ENCODE measurements at places on chromosomes 13 and 19.

DNA sequence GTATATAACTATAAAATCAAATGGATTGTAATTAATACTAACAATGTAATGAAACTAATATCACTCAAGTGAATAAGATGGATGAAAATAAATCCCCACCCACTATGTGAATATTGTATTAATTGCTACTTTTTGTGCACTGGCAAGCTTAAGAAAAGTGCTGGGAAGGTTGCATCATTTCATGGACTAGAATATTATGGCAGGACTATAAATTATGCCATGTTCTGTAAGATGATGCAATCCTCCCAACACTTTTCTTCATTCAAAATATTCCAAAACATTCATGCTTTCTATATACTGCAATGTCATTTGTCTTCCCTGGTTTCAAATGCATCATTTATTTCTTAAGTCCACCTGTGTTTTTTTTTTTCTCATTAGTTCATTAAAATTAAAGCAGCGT is 457.6 kb upstream of the GPC6 start:
- no peak for DNase-seq

DNA sequence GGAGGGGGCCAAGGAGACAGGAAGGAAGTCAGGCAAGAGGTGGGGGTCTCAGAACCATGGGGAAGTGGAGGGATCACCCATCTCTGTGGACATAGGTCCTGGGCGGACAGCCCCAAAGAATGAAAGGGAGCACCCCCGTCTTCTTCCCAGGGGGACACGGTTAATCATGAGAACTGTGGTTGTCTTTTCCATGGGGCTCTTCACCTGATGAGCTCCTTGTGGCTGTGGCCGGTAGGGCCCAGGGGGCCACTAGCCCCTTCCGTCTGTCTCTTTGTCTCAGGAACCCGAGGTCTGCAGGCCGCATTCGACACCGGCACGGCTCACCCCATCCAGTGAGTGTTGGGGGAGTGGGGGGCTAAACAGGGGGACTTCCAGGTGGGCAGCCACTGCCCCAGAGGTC is 8.6 kb downstream of the PLPPR2 start:
- DNase-seq, result no peak

DNA sequence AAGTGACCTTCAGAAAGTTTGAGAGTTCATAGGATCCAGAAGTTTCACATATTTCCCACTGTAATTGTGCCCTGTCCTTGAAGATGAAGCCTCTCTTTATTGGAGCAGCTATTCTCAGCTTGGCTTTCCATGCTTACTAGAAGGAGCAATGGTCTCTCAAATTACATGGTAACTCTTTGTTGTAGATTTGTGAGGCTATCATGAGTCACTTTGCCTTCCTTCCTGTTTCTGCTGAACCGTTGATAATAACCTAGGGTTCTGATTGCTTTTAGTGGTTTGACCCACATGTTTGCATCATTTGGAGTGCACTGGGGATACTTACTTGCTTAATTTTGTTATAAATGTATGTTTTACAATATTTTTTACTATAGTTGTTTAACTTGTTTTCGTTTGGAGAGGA is 772.9 kb upstream of the SLITRK6 start:
- no peak for DNase-seq

- DNase-seq, result no peak
Measured at GRCh38 chr13:45954836-45955800, 97.4 kb downstream of the ZC3H13 start.

DNA sequence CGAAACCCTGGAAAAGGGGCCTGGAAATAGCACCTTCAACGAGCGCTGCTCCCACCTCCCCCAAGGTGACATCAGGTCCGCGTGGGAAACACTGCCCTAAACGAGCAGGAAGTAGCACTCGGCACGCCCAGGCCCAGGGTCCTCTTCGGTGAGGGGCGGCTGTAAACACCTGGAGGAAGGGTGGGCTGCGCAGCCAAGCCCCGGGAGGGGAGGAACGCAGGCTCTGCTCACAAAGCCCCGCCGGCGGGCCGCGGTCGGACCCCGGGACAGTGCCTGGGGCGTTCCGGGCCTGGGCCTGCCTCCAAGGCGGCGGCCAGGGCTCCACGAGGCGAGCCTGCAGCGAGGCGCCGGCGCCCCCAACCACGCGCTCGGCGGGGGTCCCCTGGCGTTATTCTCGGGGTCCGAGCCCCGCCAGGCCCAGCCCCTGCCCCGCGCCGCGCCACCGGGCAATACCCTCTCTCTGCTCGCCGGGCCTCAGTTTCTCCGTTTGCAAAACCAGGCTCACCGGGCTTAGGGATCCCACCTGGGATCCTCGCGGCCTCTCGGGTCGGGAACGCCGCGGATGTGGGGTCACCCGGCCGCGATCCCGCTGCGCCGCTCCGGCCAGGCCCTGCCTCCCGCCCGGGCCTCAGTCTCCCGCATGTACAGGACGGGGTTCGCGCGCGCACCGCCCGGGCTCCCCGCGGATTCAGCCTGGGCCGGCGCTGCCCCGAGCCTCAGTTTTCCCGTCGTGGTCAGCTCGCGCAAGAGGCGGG is 630 bp downstream of the RNF126 start:
- peak; percentile 64 for DNase-seq

DNA sequence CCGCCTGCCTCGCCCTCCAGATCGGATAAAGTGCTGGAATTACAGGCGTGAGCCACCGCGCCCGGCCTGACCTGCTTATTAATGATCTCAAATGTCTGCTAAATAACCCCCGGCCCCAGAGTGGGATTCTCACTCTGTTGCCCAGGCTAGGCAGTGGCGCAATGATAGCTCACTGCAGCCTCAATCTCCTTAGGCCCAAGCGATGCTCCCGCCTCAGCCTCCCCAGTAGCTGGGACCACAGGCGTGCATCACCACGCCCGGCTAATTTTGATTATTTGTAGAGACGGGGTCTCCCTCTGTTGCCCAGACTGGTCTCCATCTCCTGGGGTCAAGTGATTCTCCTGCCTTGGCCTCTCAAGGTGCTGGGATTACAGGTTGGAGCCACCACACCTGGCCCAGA is 626 bp upstream of the ATP5F1D start:
- DNase-seq, result no peak

DNA sequence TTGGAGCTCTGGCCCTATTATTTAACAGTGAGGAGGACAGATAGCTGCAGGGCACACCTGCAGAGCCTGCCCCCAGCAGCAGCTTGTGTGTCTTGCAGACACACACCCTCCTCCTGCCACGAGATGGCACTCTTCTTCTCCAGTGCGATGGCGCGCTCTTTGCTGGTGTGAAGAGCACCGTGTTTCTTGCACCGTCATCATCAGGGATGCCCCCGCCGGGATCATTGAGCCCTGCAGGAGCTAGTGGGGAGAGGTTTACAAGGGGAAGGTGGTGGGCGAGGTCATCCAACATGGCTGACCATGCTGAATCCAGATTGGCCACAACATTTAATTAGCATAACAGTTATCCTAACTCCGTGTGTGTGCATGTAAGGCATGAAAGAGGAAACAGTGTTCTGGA is 105.6 kb downstream of the RAB20 start:
- peak; percentile 76 for DNase-seq

GRCh38 chr13:91398413-91399188 is at the start of gene GPC5:
Gene GPC5 (plus strand): TSS chr13:91398621.
- peak; percentile 64 for DNase-seq

Measured in hematopoietic multipotent progenitor cell treated with erythropoietin and hydrocortisone succinate and interleukin-3 and kit ligand, for 8 days (in vitro differentiated cells).